H1 (cell line): ENCODE measurements at places on chromosomes 1 and 21. TPM values are rescaled to one million over a fixed set of nuclear protein-coding genes. Genes with fewer than 3 reads are reported as not detected.

DNA sequence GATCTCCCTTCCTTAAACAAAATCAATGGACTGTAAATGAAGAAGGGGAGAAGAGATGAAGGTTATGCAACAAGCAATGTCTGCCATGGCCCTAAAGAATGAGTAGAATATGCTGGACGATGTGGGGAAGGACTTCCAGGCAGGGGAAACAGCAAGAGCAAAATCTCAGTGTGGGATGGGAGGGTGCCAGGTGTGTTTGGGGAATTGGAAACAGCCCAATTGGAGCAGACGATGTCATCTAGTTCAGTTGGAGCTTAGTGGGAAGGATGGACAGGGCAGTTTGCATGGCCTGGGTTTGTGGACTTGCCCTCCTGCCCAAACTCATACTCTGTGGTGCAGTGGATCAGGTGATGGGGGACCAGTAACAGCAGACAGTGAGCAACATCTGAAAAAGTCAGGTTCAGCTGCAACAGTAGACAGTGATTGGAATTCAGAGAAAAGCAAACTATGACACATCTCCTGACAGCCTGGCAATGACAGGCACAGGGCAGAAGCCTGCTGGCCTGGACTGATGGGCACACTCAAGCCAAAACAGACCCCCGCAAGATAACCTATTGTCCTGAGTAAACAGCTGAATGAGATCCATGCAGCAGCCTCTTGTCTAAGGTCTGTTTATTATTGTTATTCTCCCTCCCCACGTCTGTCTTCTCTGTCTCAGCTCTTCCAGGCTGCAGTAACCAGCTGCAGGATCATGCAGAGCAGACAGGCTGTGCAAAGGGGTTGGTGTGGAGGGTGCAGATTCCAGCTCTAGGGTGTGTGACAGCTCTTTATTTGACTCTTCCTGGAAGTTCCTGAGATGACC, 50.5 kb upstream of the PRELP start:
- no peaks in the 10 kb centered on the region for H3K27me3 ChIP-seq
- no peak overlapping the region for H3K27ac ChIP-seq
- DNase-seq, result no peak
- H3K4me1 ChIP-seq, result no peaks in the 10 kb centered on the region
- H3K36me3 ChIP-seq, result no peaks in the 10 kb centered on the region

- no peaks in the 10 kb centered on the region for H3K27me3 ChIP-seq
- no peaks in the 10 kb centered on the region for H3K36me3 ChIP-seq
- no peak overlapping the region for H3K4me3 ChIP-seq
- H3K4me1 ChIP-seq, result no peaks in the 10 kb centered on the region
- no peak overlapping the region for H3K27ac ChIP-seq
These were observed 48.4 kb upstream of the RUNX3 start for GRCh38 chr1:24978383-24979032.

GRCh38 chr1:206710460-206710823, 25.7 kb downstream of the MAPKAPK2 start:
- H3K27ac ChIP-seq, result no peak overlapping the region
- DNase-seq, result no peak
- no peaks in the 10 kb centered on the region; the same call in none of the 2 replicates for H3K36me3 ChIP-seq
- no peak overlapping the region for H3K4me3 ChIP-seq
- no peaks in the 10 kb centered on the region for H3K27me3 ChIP-seq
- H3K4me1 ChIP-seq, result peaks cover 3% of the 10 kb centered on the region

DNA sequence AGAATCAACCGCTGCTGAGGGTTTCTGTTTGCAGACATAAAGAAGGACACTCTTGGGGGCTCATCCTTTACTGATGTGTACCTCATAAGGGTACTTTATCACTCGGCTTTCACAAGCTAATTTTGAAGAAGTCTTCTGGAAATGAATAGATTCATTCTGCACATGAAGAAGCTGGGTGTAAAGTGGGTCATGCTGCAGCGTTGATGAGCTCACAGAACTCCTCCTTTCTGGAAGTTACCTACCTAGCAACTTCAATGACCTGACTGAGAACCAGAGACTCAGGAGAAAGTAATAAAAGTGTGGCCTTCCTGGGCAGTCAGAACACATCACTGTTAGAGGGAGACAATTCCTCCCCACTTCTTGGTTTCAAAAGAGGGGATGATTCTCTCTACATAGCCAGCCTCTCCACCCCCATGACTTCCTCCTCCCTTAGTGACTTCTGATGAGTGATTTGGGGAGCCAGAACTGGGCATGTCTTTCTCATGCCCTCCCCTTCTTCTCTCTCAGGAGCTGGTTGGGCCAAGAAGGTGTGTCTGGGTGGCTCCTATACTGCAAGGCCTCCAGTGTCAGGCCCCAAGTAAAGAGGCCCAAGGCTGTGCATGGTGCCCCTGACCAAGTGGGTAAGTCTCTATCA, 27.0 kb downstream of the PCNX2 start:
- no peaks in the 10 kb centered on the region for H3K27me3 ChIP-seq
- H3K4me1 ChIP-seq, result no peaks in the 10 kb centered on the region
- H3K36me3 ChIP-seq, result no peaks in the 10 kb centered on the region; the same call in 1 of the 2 replicates
- H3K27ac ChIP-seq, result no peak overlapping the region
- no peak for DNase-seq

- H3K27me3 ChIP-seq, result no peaks in the 10 kb centered on the region
- DNase-seq, result no peak
- no peaks in the 10 kb centered on the region for H3K36me3 ChIP-seq
- H3K4me1 ChIP-seq, result no peaks in the 10 kb centered on the region
- H3K27ac ChIP-seq, result no peak overlapping the region
- H3K4me3 ChIP-seq, result no peak overlapping the region
These were observed 121.9 kb downstream of the GRIK3 start for GRCh38 chr1:36912365-36912865.

GRCh38 chr1:152986578-152986977, 2.7 kb downstream of the SPRR1A start:
- no peak for DNase-seq
- H3K4me1 ChIP-seq, result no peaks in the 10 kb centered on the region
- H3K36me3 ChIP-seq, result no peaks in the 10 kb centered on the region
- no peak overlapping the region for H3K27ac ChIP-seq

GRCh38 chr1:19704247-19705113, 39.8 kb downstream of the HTR6 start:
- peak overlapping the region; percentile 41 for H3K4me3 ChIP-seq
- H3K36me3 ChIP-seq, result no peaks in the 10 kb centered on the region
- no peaks in the 10 kb centered on the region for H3K27me3 ChIP-seq
- no peaks in the 10 kb centered on the region for H3K4me1 ChIP-seq

- H3K27me3 ChIP-seq, result no peaks in the 10 kb centered on the region
- H3K36me3 ChIP-seq, result no peaks in the 10 kb centered on the region
- no peaks in the 10 kb centered on the region for H3K4me1 ChIP-seq
- H3K4me3 ChIP-seq, result no peak overlapping the region
- H3K27ac ChIP-seq, result no peak overlapping the region
- no peak for DNase-seq
These were observed 57.4 kb upstream of the C1orf21 start for GRCh38 chr1:184329245-184329953.

DNA sequence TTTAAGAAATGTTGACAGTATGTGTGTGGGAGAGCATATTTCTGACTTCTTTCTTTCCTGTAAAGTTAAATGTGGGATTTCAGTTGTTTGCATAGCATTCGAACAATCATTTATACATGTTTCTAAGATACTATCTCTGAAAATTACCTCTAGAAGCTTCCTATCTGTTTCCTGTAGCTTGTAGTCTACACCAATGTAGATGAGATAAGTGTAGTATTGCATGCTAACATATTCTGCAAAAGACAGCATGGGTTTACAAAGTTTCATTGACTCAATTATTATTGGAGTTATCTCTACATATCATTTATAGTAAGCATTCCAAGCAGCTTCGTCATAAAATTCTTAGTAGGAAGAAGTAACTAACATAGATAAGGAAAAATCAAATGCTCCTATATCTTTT, 98.9 kb upstream of the DPYD start:
- H3K27ac ChIP-seq, result no peak overlapping the region
- no peaks in the 10 kb centered on the region for H3K36me3 ChIP-seq
- no peak for DNase-seq
- H3K4me3 ChIP-seq, result no peak overlapping the region

DNA sequence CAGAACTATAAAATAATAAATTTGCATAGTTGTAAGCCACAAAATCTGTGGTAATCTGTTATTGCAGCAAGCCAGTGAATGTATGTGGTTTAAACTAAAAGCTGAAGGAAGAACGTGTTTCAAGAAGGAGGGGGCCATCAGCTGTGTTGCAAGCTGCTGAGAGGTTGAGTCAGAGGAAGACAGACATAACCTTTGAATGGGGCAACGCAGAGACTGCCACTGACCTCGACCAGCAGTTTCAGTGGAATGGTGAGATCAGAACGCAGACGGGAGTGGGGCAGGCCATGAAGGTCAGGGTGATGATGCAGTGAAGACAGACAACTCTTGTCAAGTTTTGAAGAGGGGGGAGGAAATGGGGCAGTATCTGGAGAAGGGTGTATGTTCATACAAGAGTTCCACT, 23.2 kb upstream of the QSOX1 start:
- DNase-seq, result no peak
- H3K36me3 ChIP-seq, result no peaks in the 10 kb centered on the region

- DNase-seq, result no peak
- no peak overlapping the region for H3K27ac ChIP-seq
- H3K4me1 ChIP-seq, result no peaks in the 10 kb centered on the region
- H3K4me3 ChIP-seq, result no peak overlapping the region
- H3K27me3 ChIP-seq, result no peaks in the 10 kb centered on the region
- H3K36me3 ChIP-seq, result no peaks in the 10 kb centered on the region
These were observed 1784.5 kb downstream of the MRPL39 start for GRCh38 chr21:23822760-23823159.

- no peaks in the 10 kb centered on the region for H3K4me1 ChIP-seq
- no peaks in the 10 kb centered on the region for H3K27me3 ChIP-seq
- no peaks in the 10 kb centered on the region for H3K36me3 ChIP-seq
- no peak for DNase-seq
- no peak overlapping the region for H3K27ac ChIP-seq
- H3K4me3 ChIP-seq, result no peak overlapping the region
These were observed 192.3 kb downstream of the SLC45A1 start for GRCh38 chr1:8510041-8510823.

DNA sequence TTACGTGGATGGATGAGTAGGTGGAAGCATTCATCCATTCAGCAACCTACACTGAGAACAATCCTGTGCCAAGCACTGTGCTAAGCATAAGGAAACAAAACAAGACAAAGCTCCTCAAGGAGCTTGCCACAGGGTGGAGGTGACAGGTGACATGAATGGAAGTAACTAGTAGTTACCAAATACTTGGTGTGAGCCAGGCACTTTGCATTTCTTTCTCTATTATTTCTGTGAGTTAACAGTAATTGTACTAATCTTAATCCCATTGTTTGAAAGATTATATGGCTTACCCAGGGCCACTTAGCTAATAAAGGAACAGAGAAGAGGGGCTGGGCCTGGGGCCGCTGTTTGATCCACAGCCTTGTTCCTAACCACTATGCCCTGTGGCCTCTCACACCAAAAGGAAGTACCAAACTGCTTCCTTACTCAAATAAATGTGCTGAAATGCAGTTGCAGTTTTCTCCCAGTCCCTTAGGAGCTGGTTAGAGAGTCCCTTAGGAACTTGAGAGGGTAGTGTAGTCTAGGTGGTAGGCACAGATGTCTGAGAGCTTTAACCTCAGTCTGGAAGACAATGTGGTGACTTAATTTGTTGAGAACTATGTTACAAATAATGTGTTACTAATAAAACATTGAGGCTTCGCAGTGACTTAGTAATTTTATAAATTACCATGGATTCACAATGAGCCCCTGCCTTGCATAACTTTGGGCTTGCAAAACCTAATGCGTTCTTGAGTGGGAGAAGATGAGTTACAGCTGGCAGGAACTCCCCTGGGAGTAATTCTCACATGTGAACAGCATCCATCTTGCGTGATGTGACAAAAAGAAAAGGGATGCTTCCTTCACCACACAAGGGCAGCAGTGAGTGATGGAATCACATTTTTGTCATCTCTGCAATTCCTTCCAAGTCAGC, 69.8 kb downstream of the MPZL1 start:
- no peaks in the 10 kb centered on the region for H3K27me3 ChIP-seq
- peaks cover 11% of the 10 kb centered on the region for H3K36me3 ChIP-seq
- 0 out of 2 replicates have a peak, but pooled peaks cover 2% of the 10 kb centered on the region for H3K4me1 ChIP-seq

DNA sequence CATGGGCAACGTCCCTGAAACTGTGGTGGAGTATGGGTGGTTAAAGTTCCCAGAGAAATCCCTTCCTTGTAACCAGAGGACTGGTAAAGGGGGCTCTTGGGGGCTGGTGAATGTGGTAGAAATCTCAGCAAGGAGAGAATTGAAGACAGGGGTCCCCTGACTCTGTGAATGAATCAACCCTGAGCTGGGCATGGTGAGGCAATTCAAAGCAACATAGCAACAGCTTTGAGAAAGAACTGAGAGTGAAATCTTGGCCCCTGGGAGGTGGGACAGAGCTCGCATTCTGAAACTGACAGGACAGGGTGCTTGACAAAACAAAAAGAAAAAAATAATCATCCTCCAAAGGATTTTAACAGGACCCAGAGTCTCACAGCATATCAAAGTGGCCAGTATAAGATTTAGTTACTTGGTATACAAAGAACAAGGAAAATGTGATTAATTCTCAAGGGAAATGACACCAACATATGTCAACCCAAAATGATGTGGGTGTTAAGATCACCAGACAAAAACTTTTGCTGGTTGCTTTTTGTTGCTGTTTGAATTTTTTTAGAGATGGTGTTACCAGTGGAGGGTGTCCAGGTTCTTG, 11.7 kb upstream of the SUMO3 start:
- no peaks in the 10 kb centered on the region; the same call in 1 of the 2 replicates for H3K27me3 ChIP-seq
- H3K27ac ChIP-seq, result no peak overlapping the region
- H3K4me3 ChIP-seq, result no peak overlapping the region
- H3K4me1 ChIP-seq, result no peaks in the 10 kb centered on the region

DNA sequence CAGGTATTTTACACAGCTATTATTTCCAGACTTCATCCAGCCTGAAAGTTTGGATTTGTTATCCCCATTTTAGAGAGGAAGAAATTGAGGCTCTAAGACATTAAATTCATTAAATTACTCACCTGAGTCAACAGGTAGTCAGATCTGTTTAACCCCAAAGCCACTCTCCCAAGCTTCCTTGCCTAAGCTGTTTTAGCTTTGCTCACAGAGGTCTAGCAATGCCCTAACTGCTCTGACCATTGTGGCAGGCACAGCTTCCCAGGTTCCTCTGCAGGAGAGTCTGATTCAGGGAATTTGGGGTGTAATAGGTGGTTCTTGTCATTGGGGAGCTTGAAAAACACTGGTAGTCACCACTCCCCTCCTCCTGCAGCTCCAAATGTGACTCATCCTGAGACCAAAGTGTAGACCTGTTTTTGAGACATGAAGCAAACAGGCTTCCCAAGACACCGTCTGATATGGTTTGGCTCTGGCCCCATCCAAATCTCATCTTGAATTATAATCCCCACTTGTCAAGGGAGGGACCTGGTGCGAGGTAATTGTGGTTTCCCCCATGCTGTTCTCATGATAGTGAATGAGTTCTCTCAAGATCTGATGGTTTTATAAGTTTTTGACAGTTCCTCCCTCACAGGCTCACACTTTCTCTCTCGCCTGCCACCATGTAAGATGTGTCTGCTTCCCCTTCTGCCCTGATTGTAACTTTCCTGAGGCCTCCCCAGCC, 142.8 kb upstream of the DNAH14 start:
- DNase-seq, result no peak
- no peaks in the 10 kb centered on the region for H3K4me1 ChIP-seq
- no peak overlapping the region for H3K4me3 ChIP-seq
- H3K36me3 ChIP-seq, result no peaks in the 10 kb centered on the region
- H3K27me3 ChIP-seq, result 0 out of 2 replicates have a peak, but pooled peaks cover 4% of the 10 kb centered on the region
- no peak overlapping the region for H3K27ac ChIP-seq

ATAD3C gene
- 1.3 and 2.0 TPM in 2 replicates for total RNA-seq

DNAI4 gene
- 2.1 and 4.0 TPM in 2 replicates for total RNA-seq

TXNIP gene
- 10.3 and 12.3 TPM in 2 replicates for total RNA-seq

CFHR3 gene
- total RNA-seq, result 0.52 and 1.0 TPM in 2 replicates

NFIA gene
- total RNA-seq, result 1.8 and 2.3 TPM in 2 replicates

RGS1 gene
- not detected in 2 replicates for total RNA-seq

TMEM269 gene
- 0.35 and 0.61 TPM in 2 replicates for total RNA-seq

S100A3 gene
- total RNA-seq, result 0.47 TPM in 1 of 2 replicates, not detected in the other

ITGB2 gene
- 0.24 and 0.36 TPM in 2 replicates for total RNA-seq

IL6R gene
- 2.6 and 3.0 TPM in 2 replicates for total RNA-seq

RAD54L gene
- 47.9 and 50.3 TPM in 2 replicates for total RNA-seq

NIPAL3 gene
- total RNA-seq, result 11.0 and 12.6 TPM in 2 replicates

TACSTD2 gene
- total RNA-seq, result 0.76 and 0.88 TPM in 2 replicates
